ENCODE measurements at places on chromosomes 5 and 9. TPM values are rescaled to one million over a fixed set of nuclear protein-coding genes. Genes with fewer than 3 reads are reported as not detected.

- no peak overlapping the region for H3K4me3 ChIP-seq
- H3K27me3 ChIP-seq, result no peaks in the 10 kb centered on the region
- H3K4me1 ChIP-seq, result no peaks in the 10 kb centered on the region
- DNase-seq, result no peak
Measured at GRCh38 chr5:157137691-157138090, 5.0 kb downstream of the MED7 start.

GRCh38 chr5:158758675-158759074 is 341.0 kb downstream of the EBF1 start:
- no peaks in the 10 kb centered on the region for H3K4me1 ChIP-seq
- no peaks in the 10 kb centered on the region for H3K27me3 ChIP-seq
- DNase-seq, result no peak
- H3K27ac ChIP-seq, result no peak overlapping the region

GRCh38 chr5:160685219-160685618 is 166.8 kb downstream of the ATP10B start:
- H3K4me3 ChIP-seq, result no peak overlapping the region
- DNase-seq, result peak; percentile 43
- no peaks in the 10 kb centered on the region for H3K4me1 ChIP-seq
- H3K27me3 ChIP-seq, result no peaks in the 10 kb centered on the region

DNA sequence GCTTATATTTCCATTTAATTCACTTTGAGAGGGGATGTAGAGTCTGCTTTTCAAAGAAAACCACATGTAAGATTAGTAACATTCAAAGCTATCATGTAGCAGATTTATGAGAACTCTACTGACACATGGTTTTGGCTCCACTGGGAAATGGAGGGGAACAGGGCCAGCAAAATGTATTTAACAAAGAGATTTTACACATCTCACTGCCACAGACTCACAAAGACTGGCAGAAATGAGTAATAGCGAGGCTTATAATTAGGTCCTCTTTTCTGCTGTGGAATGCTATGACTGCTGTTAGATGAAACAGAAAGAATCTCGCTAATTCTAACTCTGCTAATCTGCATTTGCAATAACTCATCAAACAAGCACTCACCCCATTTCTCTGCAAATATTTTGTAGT is 4.5 kb downstream of the DAP start:
- no peak for DNase-seq
- no peaks in the 10 kb centered on the region for H3K36me3 ChIP-seq
- no peak overlapping the region for H3K4me3 ChIP-seq
- peak overlapping the region; percentile 50 for H3K27ac ChIP-seq
- peaks cover 18% of the 10 kb centered on the region for H3K4me1 ChIP-seq

DNA sequence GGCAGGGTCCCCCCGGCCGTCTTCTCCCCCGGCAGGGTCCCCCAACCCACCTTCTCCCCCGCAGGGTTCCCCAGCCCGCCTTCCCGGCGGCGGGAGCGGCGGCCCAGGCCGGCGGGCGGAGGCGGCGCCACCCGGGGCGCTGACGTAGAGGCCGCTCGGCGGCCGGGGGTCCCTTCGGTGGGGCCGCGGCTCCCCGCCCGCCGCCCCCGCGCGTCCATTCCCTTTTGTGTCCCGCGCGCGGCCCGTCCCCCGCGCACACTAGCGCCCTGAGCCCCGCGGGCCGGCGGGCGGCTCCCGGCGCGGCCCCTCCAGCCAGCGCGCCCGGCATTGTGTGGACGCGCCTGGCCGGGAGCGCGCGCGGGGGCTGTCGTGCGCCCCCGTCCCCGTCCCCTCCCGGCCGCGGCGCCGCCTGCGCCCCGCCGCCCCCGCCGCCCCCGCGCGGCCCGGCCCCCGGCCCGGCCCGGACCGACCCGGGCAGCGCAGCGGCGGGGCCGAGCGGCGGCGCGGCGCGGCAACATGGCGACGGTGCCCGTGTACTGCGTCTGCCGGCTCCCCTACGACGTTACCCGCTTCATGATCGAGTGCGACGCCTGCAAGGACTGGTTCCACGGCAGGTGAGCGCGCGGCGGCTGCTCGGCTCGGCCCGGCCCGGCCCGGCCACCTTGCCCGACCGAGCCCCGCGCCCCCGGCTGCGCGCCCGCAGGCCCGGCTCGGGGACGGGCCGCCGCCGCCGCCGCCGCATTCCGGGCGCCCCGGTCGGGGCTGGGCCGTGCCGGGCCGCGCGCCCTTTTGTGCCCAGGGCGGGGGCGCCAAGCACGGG is at the start of gene PHF2:
PHF2 (plus strand) TSS at position 327 of the 820 bp plus-strand sequence; CDS start at position 517, 190 bp downstream.
- H3K27ac ChIP-seq, result no peak within 1 kb of the TSS
- H3K27me3 ChIP-seq, result peaks cover 23% of the 10 kb centered on the region
- DNase-seq, result peak; percentile 43
- no peaks in the 10 kb centered on the region for H3K36me3 ChIP-seq
- peak within 1 kb of the TSS; percentile 83 for H3K4me3 ChIP-seq

GRCh38 chr9:2697492-2697891 is 19.8 kb upstream of the KCNV2 start:
- no peak overlapping the region for H3K4me3 ChIP-seq
- DNase-seq, result no peak
- H3K27me3 ChIP-seq, result no peaks in the 10 kb centered on the region
- peaks cover 18% of the 10 kb centered on the region for H3K4me1 ChIP-seq

CTSV gene
- total RNA-seq, result 59.1 TPM

Measured in GM23338 (cell line).